NCI-H1436 treated with DMSO at 0.1 percent for 48 hours (cell line): ENCODE measurements at places on chromosomes 5 and 9.

GRCh38 chr5:177249761-177250537 is 53.6 kb downstream of the RAB24 start:
- no peak for DNase-seq

GRCh38 chr5:52909192-52909591 is 80.0 kb upstream of the ITGA2 start:
- DNase-seq = no peak

DNA sequence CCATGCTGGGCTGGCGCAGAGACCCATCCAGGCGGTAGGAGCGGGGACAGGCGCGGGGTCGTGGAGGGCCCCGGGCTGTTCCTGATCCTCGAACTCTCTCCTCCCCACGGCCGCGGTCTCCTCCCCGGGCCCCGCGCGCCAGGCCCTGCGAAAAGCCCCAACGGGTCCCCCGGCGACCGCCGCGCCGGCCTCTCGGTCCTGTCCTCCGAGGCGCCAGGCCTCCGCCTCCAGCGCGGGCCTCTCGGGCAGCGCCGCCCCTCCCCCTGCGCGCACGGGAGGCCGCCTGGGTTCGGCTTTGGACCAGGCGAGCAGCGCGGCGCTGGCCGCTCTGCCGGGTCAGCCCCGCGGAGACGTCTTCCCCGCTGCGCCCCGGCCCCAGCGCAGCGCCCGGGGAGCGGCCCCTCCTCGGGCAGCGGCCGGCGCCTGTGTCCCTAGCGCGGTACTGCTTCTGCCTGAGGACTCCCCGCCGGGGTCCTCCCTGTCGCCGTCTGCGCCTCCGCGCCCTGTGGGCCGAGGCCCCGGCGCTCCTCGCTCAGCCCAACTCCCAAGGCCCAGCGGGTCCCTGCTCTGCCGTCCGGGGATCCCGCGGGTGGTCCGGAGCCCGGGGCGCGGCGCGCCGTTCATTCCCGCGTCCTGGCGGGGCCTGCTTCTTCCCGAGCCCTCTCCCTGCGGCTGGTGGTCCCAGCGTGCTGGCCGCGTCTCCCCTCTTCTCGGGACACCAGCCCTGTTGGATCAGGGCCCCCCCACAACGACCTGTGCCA is 13.4 kb downstream of the COL23A1 start:
- DNase-seq = no peak

DNA sequence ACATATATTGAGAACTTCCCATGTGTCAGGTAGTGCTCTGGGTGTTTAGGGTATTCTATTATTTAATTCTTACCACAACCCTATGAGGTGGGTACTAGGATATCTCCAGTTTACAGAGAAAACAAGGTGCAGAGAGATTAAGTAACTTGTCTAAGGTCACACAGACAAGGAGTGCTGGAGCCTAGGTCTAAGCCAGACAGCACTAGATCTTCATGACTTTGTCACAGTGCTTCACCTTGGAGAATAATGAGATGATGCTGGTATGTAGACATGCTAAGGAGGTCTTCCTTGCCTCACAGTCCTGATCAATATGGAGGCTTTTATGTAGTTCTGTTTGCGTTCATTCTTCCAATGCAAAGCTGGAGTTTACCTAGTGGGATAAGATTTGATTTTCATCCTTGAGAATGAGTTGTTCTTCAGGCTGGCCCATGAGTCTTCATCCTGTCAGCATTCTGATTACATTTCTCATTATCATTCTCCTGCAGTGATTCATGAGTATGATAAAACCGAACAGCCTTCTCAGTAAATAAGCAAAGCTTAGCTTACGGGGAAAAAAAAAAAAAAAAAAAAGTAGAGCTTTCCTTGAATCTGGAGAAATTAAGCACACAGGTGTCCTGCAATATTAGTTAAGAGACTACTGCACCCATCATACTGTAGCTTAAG is 176.3 kb downstream of the C9orf152 start:
- no peak for DNase-seq

DNA sequence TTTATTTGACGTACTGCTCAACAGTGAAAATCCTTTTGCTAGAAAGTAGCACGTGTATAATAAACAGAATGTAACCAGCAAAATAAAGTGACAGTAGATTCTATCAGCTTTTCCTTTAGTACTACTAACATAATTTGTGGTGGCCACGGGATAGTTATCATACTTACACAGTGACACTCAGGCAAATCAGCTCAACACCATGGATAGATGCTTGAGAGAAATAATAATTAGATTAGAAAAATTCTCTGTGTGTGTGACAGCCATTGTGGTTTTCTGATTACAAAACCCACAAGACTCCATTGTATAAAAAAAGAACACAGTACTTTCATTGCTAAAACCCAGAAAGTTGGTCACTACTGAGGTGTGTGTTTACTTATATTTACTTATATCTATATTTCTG is 101.1 kb downstream of the MUSK start:
- no peak for DNase-seq

DNA sequence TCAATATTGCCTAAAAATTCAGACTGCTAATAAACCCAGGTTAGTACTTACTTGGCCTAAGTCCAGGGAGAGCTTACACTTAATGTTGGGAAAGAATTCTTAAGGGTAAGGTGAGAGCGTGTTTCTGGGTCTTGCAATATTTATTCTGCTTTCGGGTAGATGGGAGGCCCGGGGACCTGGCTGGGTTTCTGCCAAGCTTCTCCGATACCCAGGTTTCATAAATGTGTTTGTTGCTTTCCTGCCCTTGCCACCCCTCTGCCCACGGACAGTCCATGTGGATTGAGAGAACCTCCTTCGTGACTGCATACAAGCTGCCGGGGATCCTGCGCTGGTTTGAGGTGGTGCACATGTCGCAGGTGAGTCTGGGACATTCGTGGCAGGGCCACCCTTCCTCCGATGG is 48.4 kb upstream of the FOXI1 start:
- DNase-seq = no peak

- DNase-seq = no peak
These were observed 28.6 kb upstream of the FBXW11 start for GRCh38 chr5:172035049-172035448.

DNA sequence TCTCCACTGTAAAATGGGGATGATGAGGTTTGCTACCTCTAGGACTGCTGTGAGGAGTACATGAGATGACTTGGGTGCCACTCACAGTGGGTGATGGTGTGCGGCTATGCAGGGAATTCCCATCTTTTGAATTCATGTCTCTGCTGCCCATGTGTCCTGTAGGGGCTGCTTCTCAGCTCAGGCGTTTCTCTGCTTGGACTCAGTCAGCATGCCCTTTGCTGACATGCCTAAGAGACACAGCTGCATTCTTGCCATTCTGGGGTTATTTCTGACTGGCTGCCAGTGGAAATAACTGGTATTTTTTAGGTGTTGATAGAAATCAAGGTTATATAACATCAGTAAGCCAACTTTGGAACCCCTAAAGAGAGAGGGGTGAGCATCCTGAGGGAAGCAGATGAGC is 24.3 kb upstream of the XPA start:
- DNase-seq = no peak

DNA sequence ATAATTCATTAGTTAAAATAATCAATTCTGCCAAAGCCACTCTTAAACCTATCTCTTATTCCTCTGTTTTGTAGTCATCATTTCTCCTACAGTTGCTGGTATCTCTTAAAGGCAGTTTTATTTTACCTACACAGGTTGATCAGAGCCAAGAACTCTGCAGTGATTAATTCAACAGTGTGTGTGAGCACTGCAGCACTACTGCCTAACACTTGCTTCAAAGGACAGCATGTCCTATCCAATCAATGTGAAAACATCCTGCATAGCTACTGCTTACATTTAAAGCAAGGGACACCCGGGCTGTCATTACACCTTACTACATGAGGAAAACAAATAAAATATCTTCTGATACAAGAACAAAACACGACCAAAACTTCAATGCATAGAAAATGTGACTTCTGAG is 45.1 kb upstream of the HK3 start:
- no peak for DNase-seq

DNA sequence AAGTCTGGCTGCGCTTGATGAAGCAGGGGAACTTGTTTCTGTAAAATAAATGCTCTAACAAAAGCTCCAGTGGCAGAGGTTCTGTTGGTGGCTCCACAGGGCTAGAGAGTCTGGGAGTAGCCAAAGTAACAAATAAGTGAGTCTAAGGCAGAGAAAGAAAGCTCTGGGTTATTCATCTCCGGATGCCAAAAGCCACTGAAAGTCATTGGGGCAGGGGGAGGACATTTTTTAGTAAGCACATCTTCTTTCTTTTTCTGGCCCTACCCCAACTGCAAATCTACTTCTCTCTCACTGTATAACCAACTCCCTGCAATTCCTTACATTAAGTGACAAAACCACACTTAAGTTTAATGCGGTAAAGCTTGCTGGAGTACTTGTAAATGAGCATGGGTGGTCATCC is 141.6 kb downstream of the INSYN2B start:
- DNase-seq = no peak

DNA sequence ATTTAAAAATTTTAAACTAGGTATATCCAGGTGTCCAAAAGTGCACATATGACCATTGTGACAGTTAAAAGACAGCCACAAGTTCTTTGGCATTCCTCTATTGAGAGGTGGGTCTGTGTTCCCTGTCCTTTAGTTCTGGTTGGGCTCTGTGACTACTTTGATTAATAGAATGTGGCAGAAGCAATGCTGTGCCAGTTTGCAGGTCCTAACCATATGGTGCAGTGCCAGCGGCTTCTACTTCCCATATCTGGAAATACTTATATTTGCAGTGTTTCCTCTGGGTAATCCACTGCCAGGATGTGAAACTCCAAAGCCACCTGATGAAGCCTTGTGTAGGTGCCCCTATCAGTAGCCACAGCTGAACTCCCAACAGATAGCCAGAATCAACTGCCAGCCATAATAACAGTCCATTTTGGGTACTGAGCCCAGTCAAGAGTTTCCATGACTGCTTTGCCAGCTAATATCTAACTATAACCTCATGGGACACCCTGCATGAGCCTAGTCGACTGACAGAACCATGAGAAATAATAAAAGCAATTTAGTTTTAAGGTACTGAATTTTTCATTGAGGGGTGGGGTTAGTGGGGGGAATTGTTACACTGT is 361.0 kb upstream of the SEMA6A start:
- no peak for DNase-seq
